CD4-positive, alpha-beta T cell treated with Interleukin-6 at 100 ng/mL for 8 hours (primary cell): ENCODE measurements at places on chromosomes 1 and 21.
A peak's percentile ranks its signal among the peaks of the same experiment; 100 is the strongest.

DNA sequence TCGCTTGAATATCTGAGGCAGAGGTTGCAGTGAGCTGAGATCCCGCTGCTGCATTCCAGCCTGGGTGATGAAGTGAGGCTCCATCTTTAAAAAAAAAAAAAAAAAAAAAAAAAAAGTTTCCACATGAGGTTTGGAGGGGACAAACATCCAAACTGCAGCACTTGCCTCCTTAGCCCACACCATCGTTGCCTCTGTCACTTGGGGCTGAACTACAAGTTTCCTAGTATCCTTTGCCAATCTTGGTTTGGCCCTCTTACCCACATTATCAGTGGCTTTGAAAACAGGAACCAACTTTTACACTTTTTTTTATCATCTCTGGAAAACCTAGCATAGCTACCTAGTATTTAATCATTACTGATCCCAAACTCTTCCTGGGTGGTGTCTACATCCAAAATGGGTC lies 59.2 kb downstream of the CLSTN1 start:
- DNase-seq = no peak

- DNase-seq = no peak
Measured at GRCh38 chr1:171984262-171984661, 143.0 kb downstream of the DNM3 start.

- no peak for DNase-seq
Measured at GRCh38 chr21:29501451-29501850, 202.7 kb downstream of the BACH1 start.

GRCh38 chr21:46057710-46058241 lies 40.1 kb upstream of the COL6A2 start:
- DNase-seq = no peak

GRCh38 chr1:226510453-226510852 lies 38.1 kb upstream of the STUM start:
- no peak for DNase-seq

GRCh38 chr1:112309499-112309898 lies 86.5 kb upstream of the CTTNBP2NL start:
- DNase-seq = no peak

GRCh38 chr1:186144505-186144904 lies 230.5 kb downstream of the TPR start:
- no peak for DNase-seq

- DNase-seq = no peak
Measured at GRCh38 chr1:230348386-230349019, 77.6 kb downstream of the PGBD5 start.

GRCh38 chr1:218357211-218357892 lies 12.2 kb downstream of the TGFB2 start:
- no peak for DNase-seq

GRCh38 chr1:203273869-203274602 lies 31.3 kb upstream of the BTG2 start:
- no peak for DNase-seq

- no peak for DNase-seq
Measured at GRCh38 chr1:12532405-12533315, 85.3 kb downstream of the DHRS3 start.

DNA sequence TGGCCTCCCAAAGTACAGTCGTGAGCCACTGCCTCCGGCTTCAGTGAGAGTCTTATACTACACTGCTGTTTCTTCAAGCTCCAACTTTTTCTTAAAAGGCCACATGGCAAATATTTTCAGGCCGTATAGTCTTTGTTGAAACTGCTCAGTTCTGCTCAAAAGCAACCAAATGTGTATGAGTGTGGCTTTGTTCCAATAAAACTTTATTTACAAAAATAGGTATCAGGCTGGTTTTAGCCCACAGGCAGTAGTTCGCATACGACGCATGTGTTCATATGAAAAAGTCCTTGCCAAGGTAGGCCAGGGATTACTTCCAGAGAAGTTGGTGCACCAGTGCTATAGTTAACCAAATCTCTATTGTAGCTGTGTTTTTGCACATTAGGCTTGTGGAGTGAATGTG lies 6.2 kb downstream of the PLEKHM2 start:
- DNase-seq = no peak

DNA sequence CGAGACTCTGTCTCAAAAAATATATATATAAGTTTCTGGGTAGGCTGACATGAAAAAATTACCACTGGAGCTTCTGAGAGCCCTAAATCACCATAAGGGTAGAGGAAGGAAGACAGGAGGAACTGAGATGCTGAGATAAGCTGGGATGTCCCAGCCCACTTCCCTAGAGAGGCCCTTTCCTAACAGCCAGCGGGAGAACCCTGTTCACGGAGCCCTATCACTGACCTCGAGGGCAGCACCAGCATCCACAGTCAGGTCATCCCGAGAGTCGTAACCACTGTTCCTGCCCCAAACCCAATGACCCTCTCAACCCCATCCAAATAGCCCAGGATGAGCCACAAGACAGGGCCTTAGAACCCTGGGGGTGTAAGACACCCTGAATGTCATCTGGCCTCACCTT lies 77.5 kb downstream of the CD34 start:
- no peak for DNase-seq

- DNase-seq = no peak
Measured at GRCh38 chr1:56532350-56532683, 47.0 kb downstream of the PLPP3 start.

DNA sequence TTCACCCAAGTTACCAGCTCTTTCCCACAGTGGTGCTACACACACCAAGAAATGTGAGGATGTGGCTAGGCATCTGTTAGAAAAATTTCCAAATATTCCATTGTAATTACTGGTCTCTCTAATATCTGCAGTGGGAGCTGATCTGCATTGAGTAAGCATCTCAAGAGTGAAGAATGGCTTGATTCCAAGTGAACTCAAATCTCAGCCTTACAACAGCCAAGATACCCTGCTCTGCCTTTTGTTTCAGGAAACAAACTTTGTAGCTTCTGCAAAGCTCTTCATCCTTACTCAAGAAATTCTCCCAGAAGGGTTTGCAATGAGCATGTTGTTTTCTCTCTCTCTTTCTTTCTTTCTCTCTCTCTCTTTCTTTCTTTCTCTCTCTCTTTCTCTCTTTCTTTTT lies 181.1 kb downstream of the FCRL5 start:
- no peak for DNase-seq

DNA sequence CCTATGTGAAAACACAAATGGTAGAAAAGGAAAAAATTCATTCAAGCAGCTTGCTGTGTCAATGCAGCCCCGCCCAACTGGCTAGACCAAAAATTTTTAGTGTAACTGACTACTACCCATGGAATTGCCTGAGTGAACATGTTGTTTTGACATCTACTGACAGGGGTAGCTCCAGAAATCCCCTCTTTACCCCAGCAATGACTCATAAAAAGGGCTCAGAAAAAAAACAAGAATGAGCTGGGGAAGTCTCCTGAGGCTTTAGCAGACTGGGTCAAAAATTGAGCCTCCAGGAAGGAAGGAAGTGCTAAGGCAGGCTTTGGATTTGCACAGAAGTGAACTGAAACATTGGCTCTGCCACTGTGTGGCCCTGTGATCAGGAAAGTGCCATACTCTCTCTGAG lies 24.4 kb upstream of the FGGY start:
- DNase-seq = no peak

DNA sequence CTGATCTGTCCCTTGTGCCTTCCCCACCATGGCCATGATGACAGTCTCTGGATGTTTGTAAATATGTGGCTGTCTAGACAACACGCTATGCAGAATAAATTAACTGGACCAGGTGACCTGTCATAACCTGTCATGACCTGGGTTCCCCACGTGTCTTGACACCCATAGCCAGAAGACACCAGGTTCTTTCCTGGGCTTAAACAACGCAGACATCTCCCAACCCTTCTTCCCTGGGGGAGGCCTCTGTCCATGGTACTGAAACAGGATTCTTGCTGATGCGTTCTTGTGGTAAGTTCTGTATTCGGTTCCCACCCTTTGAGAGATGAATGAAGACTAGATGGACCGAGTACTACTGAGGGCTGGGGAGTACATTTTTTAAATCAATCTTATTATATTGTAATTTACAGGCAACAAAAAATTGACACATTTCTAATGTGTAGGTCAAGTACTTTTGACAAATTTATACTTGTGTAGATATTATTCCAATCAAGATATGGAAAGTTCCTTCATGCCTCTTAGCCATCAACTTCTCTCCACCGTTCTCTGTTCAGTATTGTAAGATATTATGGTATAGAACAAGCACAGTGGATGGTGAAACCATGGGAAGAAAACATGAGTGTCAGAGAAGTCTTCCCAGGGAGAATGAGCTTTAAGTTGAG lies 738.8 kb downstream of the PTPRU start:
- DNase-seq = no peak

DNA sequence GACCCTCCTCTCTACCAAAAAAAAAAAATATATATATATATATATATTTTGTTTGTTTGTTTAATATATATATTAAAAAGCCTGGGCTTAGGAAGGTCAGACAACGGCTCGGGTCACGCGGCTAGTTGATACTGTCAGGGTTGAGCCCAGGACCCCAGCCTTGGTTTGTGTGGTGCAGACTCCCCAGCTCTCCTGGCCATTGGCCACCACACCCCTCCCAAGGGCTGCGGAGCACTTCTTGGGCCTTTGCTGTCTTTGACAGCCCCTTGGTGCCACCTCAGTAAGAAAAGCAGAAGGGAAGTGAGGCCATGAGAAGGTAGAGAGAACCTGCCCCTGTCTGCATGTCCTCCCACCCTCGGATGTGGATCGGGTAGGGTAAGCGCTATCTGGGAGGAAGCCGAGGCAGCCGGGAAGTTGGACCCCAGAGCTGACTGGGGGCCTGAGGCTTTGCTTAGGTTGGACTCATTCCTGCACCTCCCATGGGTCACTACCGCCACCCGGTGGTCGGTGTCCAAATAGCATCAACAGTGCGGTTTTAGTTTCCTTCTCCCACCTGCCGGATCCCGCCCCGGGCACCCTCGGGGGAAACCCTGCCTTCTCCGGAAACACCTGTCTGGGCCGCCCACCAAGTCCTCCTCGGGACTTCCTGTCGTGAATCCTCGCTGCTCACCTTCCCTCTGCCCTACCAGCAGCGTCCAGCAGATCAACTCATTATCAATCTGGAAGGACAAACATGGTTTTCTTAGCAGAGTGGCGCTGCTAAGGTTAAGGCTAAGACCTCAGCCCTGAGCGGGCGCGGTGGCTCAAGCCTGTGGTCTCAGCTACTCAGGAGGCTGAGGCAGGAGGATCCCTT lies 29.8 kb upstream of the GNPAT start:
- peak; percentile 86 for DNase-seq

GRCh38 chr1:171221665-171222591 lies 26.4 kb upstream of the FMO1 start:
- DNase-seq = no peak

DNA sequence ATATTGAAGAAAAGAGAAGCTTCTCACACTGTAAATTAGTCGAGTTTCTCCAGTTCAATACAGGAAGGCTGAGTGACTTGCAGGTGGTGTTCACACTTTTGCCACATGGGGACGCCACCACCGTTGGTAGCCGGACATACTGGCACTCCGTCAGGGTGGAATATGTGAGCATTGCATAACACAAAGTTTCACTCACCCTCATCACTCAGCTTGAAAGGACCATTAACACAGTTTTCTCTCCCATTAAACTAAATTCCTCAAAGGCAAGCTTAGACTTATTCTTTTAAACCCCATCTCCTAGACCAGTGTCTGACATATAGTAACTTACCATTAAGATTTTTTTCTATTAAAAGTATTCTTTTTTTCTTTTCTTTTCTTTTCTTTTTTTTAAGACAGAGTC lies 105.3 kb upstream of the SERBP1 start:
- DNase-seq = no peak

GRCh38 chr1:165496501-165496900 lies 47.3 kb upstream of the LRRC52 start:
- no peak for DNase-seq

GRCh38 chr1:6014130-6014999 lies 22.1 kb upstream of the NPHP4 start:
- DNase-seq = no peak

DNA sequence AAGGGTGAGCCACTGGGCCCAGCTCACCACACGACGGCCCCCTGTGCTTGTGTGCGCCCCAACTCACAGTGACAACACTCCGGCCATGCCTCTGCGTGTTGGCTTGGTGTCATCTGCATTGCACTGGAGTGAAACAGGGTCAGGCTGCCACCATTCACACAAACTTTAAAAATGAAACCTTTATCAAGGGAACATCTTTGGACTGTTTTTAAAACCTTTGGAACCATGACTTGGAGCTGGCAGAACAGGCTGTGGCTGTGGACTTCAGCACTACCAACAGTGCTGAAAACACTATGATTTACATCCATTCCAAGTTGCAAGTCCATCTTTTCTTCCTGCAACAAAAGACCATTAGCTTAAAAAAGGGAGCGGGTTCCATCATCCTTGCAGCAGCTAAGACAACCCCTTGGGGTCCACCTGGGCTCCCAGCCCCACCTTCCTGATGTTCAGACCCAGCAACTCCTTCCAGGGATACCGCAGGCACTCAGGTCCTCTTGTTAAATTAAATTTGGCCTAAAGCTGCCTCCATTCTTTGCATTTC lies 25.6 kb downstream of the POFUT2 start:
- DNase-seq = no peak

DNA sequence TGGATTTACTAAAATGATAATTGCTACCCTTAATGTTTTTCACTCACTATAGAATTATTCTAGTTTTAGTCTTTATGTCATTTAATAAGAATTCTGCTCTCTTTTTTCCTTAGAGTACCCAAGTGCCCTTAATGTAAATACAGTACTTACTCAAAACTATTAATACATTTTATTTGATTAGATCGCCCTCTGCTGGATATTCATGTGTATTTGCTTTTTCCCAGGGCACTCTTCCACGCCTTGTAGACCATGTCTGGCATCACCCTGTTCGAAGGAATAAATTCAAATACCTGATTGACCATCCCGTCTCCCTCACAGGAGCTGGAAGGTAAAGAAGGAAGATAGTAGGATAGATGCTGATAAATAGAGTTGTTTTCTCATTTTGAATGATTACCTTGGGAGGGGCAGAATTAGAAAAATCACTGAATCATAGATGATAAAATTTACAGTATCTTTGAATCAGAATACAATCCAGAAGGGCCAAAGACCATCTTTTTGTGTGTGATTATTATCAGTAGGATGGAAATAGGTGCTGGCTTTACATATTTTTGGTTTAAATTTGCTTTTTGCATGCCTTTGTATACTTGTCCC lies 4.1 kb downstream of the AXDND1 start:
- DNase-seq = peak; percentile 68

DNA sequence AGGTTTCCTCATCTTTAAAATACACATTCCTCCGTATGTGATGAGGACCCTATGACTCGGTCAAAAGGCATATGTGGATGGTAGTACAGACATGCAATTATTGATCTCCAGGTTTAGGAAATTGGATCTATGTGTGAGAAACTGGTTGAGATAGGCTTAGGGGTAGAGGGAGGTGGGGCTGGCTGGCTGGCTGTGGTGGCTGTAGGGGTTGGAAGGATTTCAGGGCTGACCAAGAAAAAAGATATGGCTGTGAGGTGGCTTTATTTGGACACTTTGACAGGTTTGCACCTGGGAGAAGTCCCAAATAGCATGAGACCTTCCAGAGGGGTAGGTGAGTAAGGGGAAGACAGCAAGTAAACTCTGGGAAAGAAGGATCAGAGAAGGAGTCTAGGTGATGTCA lies 39.6 kb upstream of the ADAM30 start:
- no peak for DNase-seq

DNA sequence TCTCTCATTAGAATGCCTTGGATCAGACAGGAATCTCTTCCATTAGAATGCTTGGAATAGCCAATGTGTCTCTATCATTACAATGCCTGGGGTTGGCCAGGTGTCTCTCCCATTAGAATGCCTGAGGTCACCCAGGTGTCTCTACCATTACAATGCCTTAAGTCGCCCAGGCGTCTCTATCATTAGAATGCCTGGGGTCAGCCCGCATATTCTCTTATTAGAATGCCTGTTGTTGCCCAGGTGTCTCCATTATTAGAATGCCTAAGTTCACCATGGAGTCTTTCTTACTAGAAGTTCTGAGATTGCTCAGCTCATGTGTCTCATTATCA lies 60.2 kb downstream of the RNF187 start:
- no peak for DNase-seq
